ENCODE measurements at places on chromosomes 7 and 10. TPM values are rescaled to one million over a fixed set of nuclear protein-coding genes. Genes with fewer than 3 reads are reported as not detected.

The NAT16 gene
- not detected for total RNA-seq

The TAC1 gene
- 2.8 TPM for total RNA-seq

The MMP21 gene
- not detected for total RNA-seq

The PGAM2 gene
- total RNA-seq, result not detected

The OR6B1 gene
- not detected for total RNA-seq

The FANK1 gene
- total RNA-seq, result 1.6 TPM

The UBN2 gene
- total RNA-seq, result 23.0 TPM

The FKBP9 gene
- 160 TPM for total RNA-seq

The LIPM gene
- not detected for total RNA-seq

The PNLIPRP3 gene
- total RNA-seq, result not detected

The KIAA1549 gene
- total RNA-seq, result 7.2 TPM

The TCAF1 gene
- 26.7 TPM for total RNA-seq

The MYL10 gene
- not detected for total RNA-seq

The BICC1 gene
- 70.2 TPM for total RNA-seq

The TMEM254 gene
- 33.2 TPM for total RNA-seq

The CYP3A7 gene
- 0.86 TPM for total RNA-seq

The CHST15 gene
- 18.3 TPM for total RNA-seq

The RADIL gene
- 0.83 TPM for total RNA-seq

The PALD1 gene
- 0.38 TPM for total RNA-seq
